ENCODE measurements at places on chromosomes 2 and 18.

DNA sequence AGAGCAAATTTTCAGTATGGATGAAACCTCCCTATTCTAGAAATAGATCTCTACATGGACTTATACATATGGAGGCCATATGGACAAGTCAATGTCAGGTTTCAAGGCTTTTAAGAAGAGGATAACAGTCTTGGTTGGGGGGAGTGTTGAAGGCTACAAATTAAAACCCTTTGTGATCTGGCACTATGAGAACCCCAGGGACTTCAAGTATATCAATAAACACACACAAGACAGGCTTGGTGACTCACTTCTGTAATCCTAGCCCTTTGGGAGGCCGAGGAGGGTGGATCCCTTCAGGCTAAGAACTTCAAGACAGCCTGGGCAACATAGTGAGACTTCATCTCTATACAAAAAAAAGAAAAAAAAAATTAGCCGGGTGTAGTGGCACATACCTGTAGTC lies 127.2 kb upstream of the SP5 start:
- no peak for DNase-seq

- DNase-seq = no peak
Measured at GRCh38 chr2:173590276-173590861, 235.7 kb downstream of the CDCA7 start.

DNA sequence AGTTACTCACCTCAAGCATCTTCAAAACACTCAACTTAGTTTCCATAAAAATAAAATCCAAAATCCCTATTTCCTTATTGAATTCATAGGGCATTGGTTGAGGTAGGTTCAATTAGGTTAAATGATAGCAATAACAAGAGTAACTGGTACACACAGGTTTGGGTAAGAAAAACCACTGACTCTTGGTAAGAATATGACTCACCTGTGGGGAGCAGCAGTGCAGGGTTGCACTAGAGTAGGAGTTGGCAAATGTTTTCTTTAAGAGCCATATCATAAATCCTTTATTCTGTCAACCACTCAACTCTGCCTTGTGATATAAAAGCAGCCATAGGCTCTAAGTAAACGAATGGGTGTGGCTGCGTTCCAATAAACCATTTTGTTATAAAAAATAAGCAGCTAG lies 71.4 kb upstream of the CDH20 start:
- DNase-seq = no peak

- DNase-seq = no peak
Measured at GRCh38 chr2:141639809-141640208, 491.0 kb downstream of the LRP1B start.

DNA sequence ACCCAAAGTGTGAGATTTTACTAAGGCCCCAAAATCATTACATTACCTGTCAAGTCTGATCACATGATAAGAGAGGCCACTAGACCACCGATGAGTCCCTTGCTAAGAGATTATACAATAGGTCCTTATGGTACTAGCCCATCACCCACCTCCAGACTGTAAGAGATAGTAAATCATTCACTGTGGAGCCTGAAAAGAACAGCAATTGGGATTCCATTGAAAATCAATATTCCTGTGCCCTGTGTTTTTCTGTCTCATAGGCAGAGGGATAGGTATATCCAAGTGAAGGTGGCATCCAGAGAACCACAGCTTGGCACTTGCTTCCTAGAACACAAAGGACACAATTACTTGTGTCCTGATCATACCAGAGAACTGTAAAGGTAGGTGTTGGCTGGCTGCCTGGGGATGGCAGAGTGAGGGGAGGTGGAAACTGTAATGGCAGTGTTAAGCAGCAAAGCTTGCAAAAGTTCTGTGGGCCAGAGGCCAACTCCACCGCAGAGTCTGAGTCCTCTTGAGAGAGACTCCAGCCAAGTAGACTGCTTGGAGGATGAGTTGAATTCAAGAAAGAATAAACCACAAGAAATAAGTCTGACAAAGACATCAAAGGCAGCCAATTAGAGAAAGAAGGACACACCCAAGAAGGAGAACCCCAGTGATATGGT lies 102.0 kb upstream of the PIEZO2 start:
- no peak for DNase-seq
